Stimulated activated CD4-positive, alpha-beta T cell treated with anti-CD3 and anti-CD28 coated beads, Interleukin-2, amount 100 ng/mL, for 4 hours (primary cell): ENCODE measurements at places on chromosomes 3 and 15.

DNA sequence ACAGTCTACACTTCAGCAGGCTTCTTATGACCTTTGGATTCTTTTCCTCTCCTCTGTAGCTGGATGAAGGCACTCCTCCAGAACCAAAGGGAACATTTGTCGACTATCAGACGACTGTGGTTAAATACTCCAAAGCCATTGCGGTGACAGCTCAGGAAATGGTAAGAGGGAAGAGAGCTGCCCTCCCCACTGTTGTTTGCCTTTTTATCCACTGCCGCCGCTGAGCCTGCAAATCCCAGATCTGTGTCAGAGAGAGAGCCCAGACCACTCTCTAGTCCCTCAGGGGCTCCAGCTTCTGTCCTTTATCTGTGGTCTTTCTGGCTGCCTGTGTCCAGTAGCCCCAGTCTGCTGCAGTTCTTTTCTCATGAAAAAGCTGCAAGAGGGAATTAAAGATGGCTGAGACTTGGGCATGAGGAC lies 261.5 kb upstream of the TPM1 start:
- no peak for DNase-seq

GRCh38 chr3:65545429-65545828 lies 493.3 kb downstream of the MAGI1 start:
- no peak for DNase-seq

GRCh38 chr3:55724821-55725220 lies 237.7 kb upstream of the WNT5A start:
- DNase-seq = no peak

- no peak for DNase-seq
Measured at GRCh38 chr3:55297706-55298105, 189.4 kb downstream of the WNT5A start.

DNA sequence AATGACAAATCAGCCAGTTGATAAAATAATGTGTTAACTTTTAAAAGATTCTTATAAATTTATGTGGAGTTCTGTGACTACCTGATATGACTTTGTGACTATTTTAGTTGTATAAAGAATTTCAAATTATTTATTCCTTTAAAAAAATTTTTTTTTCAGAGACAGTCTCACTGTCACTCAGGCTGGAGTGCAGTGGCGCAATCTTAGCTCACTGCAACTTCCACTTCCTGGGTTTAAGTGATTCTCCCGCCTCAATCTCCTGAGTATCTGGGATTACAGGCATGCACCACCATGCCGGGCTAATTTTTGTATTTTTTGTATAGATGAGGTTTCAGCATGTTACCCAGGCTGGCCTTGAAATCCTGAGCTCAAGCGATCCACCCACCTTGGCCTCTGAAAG lies 48.5 kb downstream of the MBNL1 start:
- DNase-seq = no peak

- no peak for DNase-seq
Measured at GRCh38 chr3:4606911-4607310, 113.8 kb downstream of the ITPR1 start.

GRCh38 chr3:144556392-144556791 lies 584.8 kb downstream of the DIPK2A start:
- no peak for DNase-seq

- DNase-seq = no peak
Measured at GRCh38 chr3:150453353-150453752, 45.3 kb downstream of the TSC22D2 start.

DNA sequence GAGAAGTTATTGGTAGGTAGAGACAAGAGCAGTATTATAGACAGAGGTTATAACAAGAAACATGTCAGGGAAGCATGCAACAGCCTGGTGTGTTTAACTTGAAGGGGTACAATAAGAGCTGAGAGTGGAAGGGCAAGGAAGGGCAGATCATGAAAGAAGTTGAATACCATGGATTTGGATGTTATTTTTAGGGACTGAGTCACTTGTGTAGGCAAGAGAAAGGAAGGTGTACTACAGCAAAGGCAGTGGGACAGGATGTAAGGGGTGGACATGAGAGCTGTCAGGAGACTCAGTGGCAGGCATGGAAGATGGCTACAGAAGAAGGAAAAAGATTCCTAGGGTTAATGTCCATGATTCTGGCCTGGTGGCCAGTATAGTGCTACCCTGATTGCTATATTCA lies 66.4 kb downstream of the TFG start:
- no peak for DNase-seq

GRCh38 chr15:35690698-35691116 lies 144.7 kb upstream of the DPH6 start:
- DNase-seq = no peak

DNA sequence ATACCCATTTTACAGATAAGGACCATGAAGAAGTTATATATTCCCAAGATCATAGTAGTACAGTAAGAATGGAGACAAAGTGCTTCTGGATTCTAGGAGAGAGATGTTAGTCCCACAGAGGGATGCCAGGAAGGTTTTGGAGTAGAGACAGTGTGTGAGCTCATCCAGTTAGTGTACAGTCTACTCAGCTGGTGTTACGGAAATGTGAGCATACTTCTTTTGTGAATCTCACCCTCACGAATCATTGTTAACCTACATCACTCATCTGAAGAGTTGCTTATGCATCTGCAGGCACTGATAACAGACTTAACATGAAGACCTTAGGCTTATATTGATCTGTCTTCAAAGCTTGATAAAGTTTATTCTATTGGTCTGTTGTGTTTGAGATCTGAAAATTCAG lies 106.6 kb upstream of the PTPRG start:
- DNase-seq = no peak

GRCh38 chr3:65712140-65712539 lies 326.6 kb downstream of the MAGI1 start:
- no peak for DNase-seq

- no peak for DNase-seq
Measured at GRCh38 chr3:132872711-132873110, 150.5 kb upstream of the NPHP3 start.

DNA sequence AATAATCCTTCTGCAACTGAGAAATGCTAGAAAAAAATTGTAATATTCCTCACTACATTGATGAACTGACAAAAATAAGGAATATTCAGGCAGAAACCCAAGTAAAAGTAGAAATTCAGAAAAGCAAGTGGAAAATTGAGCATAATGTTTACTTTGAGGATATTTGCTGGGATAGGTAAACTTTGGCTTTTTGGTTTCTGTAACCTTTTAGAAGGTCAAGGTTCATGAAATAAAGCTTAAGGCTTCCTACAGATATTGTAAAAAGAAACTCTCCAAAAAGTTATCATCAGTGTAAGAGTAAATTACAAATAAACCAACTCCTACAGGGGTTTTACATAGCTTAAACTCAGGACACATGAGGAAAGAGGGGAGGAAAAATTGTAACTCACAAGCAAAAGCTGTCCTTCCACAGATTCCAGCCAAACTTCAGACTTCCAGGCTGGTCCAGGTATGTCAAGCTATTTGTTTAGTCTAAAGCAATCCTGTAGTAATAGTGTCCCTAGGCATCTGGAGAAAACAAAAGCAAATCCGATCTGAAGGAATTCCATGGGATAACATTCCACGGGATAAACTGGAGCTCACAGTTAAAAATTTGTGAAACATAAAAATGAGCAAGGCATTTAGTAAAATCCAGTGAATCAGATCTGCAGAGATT lies 21.1 kb downstream of the C3orf70 start:
- DNase-seq = no peak

- no peak for DNase-seq
Measured at GRCh38 chr3:112735926-112736325, 95.0 kb upstream of the CCDC80 start.

DNA sequence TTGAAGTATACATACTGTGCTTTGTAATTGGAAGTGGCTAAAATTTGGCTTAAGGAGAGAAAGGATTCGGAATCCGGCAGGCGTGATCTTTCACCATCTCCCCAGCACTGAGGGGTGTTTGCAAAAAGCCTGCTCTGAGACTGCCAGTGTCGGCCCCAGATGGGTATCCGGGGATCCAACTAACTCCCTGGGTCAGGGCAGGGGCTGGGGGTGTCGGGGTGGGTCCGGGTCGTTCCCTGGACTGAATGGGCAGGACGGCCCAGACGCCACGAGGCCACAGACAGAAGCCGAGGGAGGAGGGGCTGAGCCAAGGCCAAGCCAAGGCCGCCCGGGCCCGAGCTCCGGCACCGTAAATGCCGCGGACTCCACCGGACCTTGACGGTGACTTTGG lies 349 bp downstream of the PPIB start:
- no peak for DNase-seq

DNA sequence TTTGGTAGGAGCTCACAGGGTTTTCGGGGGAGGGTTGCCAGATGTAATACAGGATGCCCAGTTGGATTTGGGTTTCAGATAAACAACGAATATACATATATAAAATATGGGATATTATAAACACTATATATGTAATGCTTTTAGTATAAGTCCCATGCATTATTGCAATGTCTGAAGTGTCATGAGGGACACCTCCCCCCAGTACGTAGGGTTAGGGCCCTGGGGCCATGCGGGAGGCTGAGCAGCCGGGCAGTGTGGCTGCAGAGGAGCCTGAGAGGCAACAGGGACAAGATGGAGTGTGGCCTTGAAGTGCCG lies 148.9 kb downstream of the SMAD6 start:
- no peak for DNase-seq

DNA sequence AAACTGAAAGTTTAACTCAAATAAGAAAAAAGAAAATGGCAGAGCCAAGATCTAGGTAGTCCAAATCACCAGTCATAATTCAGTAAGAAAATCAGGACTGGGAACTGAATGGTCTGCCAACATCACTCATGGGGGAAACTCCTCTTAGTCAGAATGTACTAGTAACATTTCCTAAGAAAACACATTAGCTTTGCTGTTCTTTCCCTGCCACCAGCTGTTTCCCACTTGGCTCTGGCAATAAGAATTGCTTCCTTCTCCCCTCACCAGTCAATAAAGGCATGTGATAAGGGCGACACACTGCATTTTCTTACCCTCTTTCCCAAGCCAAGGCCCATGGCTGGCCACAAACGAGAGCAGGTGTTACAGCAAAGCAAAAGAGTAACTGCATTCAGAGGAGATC lies 46.1 kb downstream of the PIK3R4 start:
- DNase-seq = no peak

- DNase-seq = no peak
Measured at GRCh38 chr15:26081758-26082220, 218.7 kb upstream of the ATP10A start.

GRCh38 chr3:10312861-10313260 lies 8.1 kb downstream of the SEC13 start:
- DNase-seq = no peak

DNA sequence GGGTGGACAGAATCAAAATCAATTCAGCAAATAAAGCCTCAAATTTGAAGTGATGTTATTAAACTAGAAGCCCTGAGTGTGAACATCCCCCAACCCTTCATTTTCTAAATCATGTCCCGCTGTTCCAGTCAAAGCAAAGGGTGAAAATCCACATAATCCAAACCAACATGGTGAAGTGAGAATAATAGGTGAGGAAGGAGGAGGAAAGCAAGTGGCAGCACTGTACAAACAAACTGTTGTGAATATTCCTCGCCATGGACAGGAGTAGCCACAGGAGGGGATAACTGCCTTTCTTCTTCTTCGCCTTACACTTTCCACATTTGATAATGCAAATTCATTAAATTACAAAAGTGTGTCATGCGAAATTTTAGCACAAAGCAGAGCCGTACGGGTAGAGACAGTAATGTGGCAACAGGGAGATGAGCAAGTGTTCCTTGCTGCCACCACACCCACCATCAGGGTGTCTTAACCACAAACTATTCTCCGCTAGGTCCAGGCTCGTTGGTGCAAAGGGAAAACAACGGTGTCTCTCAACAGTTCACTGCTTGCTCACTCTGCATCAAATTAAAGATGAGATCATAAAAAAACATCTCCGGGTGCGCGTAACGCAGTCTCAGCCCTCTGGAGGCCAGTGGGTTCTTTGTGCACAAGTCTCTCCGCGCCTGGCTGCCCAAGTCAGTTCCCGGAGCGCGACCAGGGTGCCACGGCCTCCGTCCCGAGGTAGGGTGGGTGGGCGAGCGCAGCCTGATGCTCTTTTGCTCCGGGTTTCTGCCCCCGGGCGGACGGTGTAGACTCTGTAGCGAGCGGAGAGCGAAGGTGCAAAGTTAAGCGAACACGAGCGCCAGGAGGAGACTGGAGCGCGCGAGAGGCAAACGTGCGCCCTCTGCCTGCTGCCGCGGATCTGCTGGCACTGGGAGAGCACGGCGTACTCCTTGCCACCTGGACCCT lies 6.7 kb downstream of the EPHA3 start:
- DNase-seq = no peak

GRCh38 chr3:118936811-118937210 lies 97.8 kb downstream of the IGSF11 start:
- no peak for DNase-seq

GRCh38 chr3:130759692-130760338 lies 13.2 kb upstream of the PIK3R4 start:
- no peak for DNase-seq
